ENCODE measurements at places on chromosomes 7 and 10.

GRCh38 chr10:75887992-75888680 is 456.7 kb downstream of the LRMDA start:
- no peak for DNase-seq

- no peak for DNase-seq
Measured at GRCh38 chr7:17044861-17045260, 163.1 kb upstream of the AGR3 start.

DNA sequence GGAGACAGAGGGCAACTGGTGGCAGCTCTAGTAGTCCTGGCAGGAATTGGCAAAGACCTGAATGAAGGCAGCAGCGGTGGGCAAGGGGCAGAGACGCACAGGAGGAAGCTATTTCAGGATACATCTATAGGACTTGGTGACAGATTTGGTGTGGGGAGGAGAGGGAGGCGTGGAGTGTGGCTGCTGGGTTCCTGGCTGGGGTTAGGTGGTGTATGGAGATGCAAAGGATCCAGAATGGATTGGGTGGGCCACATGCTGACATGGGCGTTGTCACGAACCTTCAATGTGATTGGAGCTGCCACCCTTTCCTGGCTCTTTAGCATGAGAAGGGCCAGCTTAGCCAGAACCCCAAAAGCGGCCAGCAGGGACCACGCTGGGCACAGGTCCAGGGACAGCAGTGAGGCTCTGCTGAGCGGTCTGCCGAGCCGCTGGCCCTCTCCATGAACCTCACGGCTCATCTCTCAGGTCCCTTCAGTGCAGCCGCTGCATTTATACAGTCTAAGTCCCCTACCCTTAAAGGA is 10.2 kb upstream of the ADCY1 start:
- no peak for DNase-seq

GRCh38 chr10:14547816-14548215 is 217.1 kb upstream of the FRMD4A start:
- DNase-seq = no peak

GRCh38 chr10:74244097-74244685 is 93.2 kb downstream of the ADK start:
- no peak for DNase-seq

Data from activated CD8-positive, alpha-beta memory T cell treated with anti-CD3 and anti-CD28 coated beads for 1 hour (primary cell).